RKO (cell line): ENCODE measurements at places on chromosomes 1 and 21.

- peak; percentile 86 for DNase-seq
Observed at GRCh38 chr1:226662642-226663326, 76.3 kb downstream of the ITPKB start.

DNA sequence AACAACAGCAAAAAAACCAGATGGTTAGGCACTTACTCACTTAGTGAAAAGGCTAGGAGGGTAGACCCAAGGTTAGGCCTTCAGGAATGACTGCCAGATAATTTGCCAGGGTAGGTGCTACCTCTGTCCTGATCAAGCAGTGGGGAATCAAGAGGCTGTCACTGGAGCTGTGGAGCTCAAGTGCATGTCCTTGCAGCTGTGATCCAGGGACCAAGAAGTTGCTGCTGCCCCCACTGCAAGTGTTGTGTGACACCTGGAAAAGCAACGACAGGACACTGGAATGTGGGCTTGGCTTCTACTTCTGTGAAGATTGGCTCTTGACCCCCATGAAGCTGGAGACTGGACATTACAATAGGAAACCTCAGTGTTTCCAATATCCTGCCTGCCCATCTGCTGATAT, 72.1 kb downstream of the PEX14 start:
- no peak for DNase-seq

- no peak for DNase-seq
Observed at GRCh38 chr1:32859915-32860314, 10.8 kb downstream of the FNDC5 start.

DNA sequence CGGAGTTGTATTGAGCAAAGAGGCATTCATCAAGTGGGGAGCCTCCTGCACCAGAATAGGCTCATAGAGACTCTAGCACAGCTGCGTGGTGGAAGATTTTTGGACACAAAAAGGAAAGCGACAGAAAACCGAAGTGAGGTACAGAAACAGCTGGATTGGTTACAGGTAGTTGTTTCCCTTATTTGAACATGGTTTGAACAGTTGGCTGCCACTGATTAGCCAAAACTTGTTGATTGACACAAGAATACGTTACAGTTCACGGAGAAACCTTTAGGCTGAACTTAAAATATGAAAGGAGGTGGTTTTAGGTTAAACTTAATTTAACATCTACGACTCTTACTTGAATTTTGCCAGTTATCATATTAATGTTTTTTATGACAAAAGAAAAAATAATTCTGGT, 89.1 kb downstream of the ZNF326 start:
- DNase-seq, result no peak

DNA sequence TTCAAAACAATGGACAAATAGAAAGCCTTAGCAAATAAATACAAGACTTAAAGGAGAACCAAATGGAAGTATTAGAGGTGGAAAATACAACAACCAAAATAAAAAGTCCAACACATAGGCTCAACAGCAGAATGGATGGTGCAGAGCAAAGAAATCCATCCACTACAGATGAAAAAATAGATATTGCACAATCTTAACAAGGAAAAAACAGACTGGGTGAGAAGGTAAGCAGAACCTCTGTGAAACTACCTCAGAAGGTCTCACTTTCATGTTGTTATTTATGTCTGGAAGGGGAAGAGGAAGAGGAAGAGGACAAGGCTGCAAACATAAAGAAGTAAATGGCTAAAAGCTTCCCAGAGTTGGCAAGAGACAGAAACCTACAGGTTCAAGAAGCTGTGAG, 158.7 kb upstream of the NBPF11 start:
- no peak for DNase-seq

- DNase-seq, result peak; percentile 96
Observed at GRCh38 chr1:8702850-8703810, 114.3 kb downstream of the RERE start.
